Fibroblast of skin of right quadriceps (primary cell): ENCODE measurements at places on chromosomes 16 and 17.

DNA sequence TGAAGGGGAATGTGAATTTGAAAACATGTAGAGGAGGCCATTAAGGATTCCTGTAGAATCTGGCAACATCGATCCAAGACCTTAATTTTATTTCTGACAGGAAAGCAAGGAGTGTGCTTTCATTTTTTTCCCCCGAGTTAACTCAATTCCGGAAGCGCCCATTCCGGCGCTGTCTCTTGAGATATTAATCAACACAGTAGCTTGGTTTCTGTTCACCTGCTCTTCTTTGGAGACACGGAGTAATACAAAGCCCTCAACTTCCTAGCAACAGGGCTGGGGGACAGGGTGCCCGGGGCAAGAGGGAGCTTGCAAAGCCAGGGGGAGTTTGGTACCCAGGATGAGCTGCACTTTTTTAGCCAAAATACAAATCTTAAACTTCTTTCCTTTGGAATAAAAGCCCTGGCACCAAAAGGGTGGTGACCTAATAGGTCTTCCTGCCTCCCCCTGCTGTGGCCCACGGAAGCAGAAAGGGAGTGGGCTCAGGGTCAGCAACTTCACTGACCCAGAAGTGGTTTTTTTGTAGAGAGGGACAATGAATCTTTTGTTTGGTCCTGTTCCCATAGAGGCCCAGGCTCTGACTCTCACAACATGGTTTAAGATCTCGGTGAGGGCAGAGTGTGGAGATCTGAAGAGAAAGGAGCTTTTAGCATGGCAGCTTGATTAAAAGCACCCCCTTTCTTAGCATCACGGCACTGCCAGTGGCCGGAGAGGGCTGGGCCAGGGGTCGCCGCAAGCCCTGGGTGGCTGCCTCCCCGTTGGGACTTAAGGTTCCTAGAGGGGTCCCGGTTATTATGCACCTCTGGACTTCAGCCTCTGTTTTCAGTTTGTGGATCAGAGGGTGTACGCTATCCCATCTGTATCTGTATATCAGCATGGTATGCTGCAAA, 207.3 kb downstream of the CCDC182 start:
- DNase-seq, result no peak

- DNase-seq, result peak; percentile 84
These were observed 10.9 kb downstream of the COPZ2 start for GRCh38 chr17:48026502-48027321.

DNA sequence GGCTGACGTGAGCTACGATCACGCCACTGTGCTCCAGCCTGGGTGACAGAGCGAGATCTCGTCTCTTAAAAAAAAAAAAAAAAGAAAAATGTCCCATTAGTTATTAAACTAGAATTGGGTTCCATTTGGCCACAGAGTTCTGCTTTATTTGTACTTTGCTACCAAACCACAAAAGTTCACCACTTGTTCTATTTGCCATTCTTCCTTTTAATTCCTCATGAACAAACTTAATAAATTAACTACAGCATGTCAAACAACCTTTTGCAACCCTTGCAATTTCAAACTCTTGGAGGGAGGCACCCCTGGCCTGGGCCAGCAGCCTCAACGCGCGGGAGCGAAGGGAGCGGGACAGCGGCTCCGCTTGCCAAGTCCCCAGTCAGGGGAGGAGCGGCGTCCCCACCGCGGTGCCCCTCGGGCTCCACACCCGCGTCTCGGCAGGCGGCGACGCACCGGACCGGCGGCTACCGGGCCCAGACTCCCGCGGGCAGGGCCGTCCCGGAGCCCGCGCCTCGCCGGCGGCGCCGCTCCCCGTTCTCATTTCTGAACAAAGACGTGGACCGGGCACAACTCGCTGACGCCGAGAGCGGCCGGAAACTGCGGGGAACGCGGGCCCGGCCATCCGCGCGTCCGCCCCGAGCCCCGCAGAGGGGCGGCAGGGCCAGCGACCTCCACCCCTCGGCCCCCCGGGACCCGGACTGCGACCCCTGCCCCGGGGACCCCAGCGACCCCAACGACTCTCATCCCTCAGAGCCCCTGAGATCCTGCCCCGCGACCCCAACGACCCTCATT, 775 bp downstream of the CYTH1 start:
- DNase-seq, result peak; percentile 17

DNA sequence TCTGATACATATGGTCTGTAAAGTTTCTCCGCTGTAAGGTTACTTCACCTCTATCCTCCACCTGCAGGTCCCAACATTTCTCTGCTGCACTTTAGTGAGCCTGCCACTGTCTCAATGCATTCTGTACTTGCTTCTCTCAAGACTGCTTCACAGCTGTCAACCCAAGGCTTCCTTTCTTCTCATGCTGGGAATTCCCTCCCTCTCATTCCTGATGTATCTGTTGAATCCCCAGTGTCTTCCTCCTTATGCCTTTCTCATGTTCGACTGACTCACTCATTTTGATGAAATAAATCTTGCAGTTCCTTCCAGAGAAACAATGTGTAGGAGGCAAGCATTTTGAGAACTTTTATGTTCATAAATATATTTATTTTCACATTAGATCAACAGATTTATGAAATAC, 288.3 kb downstream of the CNTNAP4 start:
- no peak for DNase-seq

- DNase-seq, result no peak
These were observed 3.0 kb downstream of the APPBP2 start for GRCh38 chr17:60522889-60523626.

- DNase-seq, result no peak
These were observed 14.7 kb downstream of the DEXI start for GRCh38 chr16:10927497-10928112.

DNA sequence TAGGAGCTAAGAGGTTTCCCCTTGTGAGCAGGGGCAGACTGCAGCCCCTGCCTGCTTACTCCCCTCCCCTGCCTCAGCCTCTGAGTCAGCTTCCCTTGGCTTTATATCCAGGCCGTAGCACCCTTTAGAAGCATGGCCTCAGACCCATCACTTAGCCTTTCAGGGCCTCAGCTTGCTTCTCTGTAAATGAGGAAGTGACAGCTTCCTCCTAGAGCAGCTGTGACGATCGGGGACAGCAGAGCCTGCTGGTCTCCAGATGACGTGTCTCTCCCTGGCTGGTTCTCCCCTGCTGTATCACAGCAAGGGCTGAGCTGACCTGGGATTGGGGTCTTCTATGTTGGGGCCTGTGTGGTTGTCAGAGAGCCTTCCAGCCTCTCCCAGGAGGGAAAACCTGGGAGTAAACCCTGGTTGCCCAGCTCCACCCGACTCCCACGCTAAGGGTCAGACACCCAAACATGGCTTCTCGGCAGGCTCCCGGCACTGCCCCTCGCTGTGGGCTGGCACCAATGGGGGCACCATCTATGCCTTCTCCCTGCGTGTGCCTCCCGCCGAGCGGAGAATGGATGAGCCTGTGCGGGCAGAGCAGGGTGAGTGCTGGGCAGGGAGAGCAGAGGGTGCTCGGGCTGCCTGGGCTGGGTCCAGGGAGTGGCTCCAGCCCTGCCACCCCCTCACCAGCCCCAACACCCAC, 16.3 kb upstream of the MYO15B start:
- peak; percentile 23 for DNase-seq

DNA sequence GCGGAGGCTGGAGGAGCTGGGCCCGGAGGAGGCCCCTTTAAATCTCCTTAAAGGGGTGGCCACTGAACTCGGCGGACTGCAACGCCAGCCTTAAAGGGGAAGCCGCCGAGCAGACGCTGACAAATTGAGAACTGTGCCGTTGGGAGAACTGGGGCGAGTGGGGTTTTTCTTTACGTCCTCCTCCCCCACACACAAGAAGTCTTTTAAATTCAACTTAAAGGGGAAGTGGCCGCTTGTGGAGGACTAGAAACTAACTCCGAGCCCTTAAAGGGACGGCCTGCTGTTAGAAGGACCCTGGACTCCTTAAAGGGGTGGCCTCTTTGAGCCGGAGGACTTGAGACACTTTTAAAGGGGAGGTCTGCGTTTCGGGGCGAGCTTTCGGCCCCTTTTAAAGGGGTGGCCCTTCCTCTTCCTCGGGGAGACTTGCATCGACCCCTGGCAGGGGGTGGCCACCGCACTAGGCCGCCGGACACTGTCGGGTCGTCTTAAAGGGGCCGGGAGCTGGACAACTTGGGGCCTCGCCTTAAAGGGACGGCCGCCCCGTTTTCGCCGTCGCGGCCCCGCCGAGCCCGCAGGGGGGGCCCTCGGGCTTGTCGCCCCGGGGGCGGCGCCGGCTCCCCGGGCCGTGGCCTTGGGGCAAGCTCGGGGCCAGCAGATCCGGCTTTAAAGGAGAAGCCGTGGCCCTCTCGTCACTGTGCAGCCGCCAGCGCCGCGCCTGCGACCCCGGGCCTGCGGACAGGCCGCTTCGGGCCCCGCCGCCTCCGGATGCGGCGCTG, 688 bp downstream of the FBRS start:
- peak; percentile 99 for DNase-seq

GRCh38 chr16:11190588-11191560, 65.1 kb downstream of the SOCS1 start:
- DNase-seq, result no peak

DNA sequence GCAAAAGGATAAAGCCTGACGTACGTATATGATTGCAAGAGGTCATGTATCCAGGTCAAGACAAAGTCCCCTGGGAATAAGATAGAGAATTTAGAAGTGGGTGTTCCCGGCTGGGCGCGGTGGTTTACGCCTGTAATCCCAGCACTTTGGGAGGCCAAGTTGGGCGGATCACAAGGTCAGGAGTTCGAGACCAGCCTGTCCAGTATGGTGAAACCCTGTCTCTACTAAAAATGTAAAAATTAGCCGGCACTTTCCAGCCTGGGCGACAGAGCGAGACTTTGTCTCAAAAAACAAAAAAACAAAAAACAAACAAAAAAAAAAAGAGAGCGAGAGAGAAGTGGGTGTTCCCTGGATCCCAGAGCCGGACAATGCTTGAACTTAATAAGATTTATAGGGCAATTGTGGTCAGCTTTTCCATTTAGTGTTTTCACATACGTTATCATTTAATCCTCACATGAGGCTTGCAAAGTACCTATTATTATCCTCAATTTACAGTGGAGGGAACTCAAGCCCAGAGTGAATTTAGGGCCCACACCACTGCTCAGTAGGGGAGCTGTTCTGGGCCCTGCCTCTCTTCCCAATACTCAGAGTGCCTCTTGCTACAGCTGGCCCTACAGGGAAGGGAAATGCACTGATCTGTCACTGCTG, 481 bp upstream of the GLTPD2 start:
- no peak for DNase-seq

- no peak for DNase-seq
These were observed 8.7 kb downstream of the MMP15 start for GRCh38 chr16:58034128-58034685.

DNA sequence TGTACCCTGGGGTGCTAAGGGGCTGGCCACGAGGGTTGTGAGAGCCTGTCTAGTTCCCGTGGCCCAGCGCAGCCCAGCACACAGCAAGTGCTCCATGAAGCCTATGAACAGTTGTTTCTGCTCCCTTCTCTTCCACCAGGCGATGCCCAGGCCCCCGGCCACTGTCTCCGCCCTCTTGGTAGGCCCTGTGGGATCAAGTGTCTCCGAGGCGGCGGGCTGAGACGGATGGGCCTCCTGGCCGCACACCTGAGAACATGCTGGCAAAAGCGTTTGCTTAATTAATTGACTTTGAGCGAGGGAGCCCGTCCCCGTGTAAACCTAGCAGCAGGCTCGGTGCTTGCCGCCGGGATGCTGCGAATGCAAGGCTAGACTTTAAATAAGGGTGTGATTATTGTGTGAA, 129.7 kb upstream of the GSE1 start:
- no peak for DNase-seq

DNA sequence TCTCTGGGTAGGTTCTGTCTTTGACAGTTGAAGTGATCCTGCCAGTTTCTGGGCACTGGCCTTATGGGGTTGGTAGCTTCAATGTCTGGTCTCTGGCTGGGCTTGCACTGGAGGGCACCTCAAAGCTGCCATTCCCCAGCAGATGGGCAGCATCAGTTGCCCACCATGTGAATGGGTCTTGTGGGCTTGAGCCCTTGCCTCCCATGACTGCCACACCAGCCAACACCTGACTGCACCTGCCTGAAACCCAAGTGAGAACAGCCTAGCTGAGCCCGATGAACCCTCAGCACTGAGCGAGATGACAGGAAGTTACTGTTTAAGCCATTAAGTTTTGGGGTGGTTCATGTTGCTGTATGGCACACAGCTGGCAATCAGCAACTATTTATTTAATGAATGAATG, 69.1 kb upstream of the AXIN2 start:
- DNase-seq, result no peak

- DNase-seq, result peak; percentile 98
These were observed 223.7 kb upstream of the AXIN2 start for GRCh38 chr17:65785109-65785508.

GRCh38 chr16:63655846-63656245, 1466.0 kb downstream of the CDH11 start:
- no peak for DNase-seq

GRCh38 chr17:27878776-27879562, 14.2 kb downstream of the LYRM9 start:
- DNase-seq, result no peak

GRCh38 chr16:31072540-31073141, 1.4 kb downstream of the ZNF668 start:
- DNase-seq, result peak; percentile 37

DNA sequence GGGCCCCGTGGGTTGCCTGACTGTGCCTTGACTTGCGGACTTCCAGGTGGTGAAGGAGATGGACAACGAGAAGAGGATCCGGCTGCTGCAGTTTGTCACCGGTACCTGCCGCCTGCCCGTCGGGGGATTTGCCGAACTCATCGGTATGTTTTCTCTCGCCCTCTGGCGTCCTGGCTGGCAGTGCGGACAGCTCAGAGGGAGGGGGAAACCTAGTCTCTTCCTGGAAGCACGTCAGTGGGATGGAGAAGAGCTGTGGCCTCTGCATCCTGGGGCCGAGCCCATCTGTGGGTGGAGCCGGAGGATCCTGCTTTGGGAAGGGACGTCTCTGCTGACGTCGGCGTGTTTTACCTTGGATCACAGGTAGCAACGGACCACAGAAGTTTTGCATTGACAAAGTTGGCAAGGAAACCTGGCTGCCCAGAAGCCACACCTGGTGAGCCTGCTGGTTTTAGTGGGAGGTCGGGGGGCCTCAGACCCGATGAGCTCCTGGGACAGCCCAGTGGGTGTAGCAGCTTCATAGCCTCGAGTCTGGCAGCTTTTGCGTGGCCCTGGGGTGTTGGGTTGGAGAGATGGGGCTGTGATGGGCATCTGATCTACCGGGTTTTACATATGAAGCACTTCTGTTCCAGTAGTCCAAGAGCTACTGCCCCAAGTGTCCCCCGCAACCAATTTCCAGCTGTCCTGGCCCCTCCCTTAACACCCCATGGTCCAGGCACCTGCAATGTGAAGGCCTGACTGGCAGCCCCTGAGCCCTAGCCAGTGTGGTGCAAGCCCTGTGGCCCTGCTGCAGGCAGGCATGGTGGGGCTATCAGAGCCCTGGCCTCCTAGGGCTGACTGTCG, 11.9 kb upstream of the CLEC18A start:
- no peak for DNase-seq

DNA sequence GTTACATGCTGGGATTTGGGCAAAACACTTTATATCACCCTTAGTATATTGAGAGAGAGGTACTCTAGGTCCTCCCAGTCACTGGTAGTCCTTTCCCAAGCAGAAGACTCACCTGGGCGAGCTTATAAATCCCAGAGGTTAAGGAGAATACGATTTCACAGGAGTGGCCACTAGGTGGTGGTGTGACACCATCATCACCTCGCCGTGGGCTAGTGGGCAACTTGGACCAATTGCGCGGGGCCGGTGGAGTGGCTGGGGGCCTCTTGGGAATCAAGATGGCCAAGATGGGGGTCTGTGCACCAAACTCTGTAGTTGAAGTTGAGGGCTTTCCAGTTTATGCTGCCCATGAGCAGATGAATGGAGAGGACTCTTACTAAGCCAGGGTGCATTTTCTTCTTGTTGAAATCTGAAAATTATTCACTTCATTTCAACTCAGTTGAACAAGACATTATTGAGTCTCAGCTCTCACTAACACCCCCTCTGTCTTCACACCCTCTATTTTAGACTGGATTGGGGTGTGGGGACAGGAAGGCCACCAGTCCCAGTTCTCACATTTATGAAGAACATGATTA, 38.2 kb upstream of the PIRT start:
- DNase-seq, result peak; percentile 8
